ENCODE measurements at places on chromosomes 4 and X.
A peak's percentile ranks its signal among the peaks of the same experiment; 100 is the strongest.

- DNase-seq: no peak
These were observed 236.9 kb downstream of the DCLK2 start for GRCh38 chr4:150315175-150315574.

DNA sequence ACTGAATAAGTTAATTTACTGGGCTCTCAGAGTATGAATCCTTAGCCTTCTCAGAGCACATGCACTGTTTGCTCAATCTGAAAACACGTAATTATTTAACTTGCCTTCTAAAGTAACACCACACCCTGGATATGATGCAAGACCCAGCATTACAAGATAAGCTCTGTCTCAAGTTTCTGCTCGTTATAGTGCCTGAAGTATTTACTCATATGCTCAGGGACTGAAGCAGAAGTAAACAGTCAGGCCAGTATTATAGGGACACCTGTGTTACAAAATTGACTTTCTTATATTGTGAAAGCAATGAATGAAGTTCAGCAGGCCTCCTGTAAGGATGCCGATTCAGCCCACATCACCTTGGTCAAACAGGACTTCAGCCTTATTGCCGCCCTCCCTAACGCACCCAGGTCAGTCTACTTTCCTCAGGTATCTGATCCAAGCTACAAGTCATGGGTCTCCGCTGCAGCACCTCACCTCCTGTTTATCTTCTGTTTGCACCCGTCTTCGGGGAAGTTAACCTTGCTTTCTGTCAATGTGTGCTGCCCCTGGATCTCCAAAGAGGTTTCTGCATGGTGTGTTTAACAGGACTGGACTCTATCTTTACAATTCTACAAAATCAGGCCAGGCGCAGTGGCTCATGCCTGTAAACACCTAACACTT is 42.8 kb upstream of the KLF3 start:
- DNase-seq: peak; percentile 64

- DNase-seq: no peak
These were observed 781.5 kb upstream of the EPHA5 start for GRCh38 chr4:66451741-66452140.

DNA sequence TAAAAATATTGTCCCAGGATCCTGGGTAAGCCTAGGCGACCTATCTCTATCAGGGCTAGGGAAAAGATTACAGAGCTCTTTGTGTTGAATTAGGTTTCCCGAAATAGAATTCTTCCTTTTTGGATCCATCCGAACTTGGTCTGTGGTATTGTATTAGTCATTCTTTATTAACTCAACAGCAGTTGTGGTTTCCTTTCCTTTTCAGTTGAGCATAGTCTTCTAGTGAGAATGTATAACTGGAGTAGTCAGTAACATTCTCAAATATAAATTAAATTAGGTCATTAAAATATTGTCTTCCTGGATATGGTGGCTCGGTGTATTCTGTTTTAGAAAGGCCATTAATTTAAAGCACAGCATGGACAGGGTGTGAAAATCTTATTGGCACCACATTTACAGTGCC is 520.4 kb downstream of the NLGN4X start:
- DNase-seq: no peak

DNA sequence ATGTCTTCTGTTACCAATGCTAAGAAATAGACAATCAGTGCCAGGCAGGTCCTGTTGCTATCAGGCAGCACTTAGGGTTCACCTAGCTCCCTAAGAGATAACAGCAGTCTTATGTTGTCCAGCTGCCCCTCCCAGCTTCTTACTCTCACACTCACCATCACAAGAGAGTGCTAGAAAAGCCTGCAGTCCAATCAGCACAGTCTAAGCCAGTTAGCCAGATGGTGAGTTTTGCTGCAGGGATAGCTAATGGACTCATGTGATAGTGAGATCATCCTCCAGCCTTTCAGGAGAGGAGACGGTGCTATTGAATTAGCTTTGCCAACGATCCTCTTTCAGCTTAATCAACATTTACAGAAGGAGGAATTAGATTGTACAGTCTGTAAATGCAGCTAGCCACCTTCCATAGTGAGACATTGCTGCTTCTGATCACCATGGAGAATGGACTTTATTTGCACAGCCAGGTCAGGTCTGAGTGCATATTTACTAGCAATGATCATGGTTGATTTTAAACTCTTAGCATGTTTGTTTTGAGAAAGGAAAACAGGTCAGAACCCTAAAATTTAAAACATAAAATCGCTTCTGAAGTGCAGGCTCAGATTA is 438.3 kb downstream of the CENPC start:
- no peak for DNase-seq

DNA sequence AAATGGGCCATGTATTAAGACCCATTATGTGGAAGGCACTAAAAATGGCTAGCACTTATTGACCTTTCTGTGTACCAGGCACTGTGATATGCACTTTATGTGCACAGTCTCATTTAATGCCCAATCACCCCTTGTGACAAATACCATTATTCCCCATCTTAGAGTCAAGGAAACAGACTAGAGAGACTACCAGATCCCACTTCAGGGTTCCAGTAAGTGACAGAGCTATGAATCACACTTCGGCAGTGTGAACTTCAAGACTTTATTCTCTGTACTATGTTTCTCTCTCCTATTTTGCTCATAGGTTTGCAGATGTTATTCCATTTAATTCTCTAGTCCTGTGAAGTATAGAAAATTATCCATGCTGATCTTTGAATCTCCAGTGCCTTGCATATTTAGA is 107.0 kb downstream of the NFKB1 start:
- peak; percentile 13 for DNase-seq

- DNase-seq: no peak
These were observed 161.1 kb downstream of the PCDH19 start for GRCh38 chrX:100248885-100249493.

- no peak for DNase-seq
These were observed 13.9 kb upstream of the CT47A1 start for GRCh38 chrX:120999413-120999812.

DNA sequence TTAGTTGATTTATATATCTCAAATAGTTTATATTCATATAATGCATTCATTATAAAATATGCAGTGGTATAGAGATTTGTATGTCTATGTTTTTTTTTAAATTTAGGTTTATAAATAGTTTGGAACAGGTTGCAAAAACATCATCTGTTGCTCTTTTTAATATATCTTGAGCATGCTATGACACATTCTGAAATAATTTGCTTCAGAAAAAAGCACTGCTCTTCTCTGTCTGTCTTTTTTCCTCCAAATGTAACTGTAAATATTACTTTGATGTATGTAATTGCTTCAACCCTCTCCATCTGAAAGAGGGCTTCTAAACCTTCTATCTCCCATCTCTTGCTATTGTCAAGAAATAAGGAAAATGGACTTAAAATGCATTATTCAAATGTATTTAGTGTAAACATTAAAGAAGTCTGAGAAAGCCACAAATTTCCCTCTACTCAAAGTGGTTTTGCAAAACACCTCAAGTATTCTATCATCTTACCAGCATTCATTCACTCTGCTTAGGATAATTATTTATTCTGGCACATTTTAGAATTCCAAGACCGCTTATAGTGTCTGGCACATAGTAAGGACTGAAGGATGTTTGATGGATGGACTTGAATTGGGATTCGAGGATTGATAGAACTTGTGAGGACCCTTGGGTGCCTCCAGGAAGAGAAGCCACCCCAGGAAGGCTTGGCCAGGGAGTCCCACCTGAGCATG is 87.8 kb downstream of the CLNK start:
- DNase-seq: no peak

DNA sequence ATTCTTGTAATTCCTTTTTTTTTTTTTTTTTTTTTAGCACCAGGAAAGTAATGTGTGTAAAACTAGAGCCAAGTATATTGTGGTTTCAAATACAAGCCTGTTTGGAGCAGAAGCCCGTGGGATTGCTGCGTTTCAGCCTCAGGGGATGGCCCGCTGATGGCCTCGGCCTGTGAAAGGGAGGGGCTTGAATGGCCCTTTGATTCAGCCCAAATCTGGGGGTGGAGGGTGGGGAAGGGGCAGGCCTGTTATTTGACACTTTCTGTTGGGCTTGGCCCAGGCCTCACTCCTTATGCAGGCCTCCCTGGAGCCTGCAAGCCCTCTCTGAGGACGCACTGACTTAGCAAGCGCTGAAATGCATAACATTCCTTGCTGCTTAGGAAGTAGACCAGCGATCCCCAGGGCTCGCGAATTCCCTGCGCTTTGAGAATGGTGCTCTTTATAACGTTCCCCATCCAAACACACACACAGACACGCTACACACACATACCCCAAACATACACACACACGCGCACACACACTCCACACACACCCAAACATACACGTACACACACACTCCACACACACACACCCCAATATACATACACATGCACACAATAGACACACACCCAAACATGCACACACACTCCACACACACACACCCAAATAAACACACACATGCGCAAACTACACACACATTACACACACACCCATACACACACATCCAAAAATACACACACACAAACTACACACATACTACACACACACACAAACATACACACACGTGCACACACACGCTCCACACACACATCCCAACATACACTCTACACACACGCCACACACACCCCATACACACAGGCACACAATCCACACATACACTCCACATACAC is 29.6 kb downstream of the TLR10 start:
- DNase-seq: peak; percentile 17

GRCh38 chr4:52235552-52236201 is 184.6 kb downstream of the SPATA18 start:
- DNase-seq: no peak

DNA sequence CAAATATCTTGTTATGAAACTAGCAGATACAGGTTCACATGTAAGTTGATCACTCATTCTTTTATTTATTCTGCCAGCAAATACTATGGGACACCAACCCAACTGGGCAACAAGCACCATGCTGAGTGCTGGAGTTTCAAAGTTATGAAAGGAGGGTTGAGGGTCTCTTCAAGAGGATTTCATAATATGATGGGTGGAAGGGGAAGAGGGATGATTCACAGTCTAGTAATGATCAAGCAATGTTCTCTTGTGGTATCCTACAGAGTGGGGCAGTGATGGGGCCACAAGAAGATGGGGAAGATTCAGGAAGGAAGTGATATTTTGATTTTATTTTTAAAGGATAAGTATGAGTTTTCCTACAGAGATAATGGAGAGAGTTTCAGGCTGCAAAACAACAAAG is 46.2 kb upstream of the TXK start:
- peak; percentile 19 for DNase-seq

GRCh38 chrX:7330556-7330955 is 182.6 kb upstream of the PUDP start:
- no peak for DNase-seq

DNA sequence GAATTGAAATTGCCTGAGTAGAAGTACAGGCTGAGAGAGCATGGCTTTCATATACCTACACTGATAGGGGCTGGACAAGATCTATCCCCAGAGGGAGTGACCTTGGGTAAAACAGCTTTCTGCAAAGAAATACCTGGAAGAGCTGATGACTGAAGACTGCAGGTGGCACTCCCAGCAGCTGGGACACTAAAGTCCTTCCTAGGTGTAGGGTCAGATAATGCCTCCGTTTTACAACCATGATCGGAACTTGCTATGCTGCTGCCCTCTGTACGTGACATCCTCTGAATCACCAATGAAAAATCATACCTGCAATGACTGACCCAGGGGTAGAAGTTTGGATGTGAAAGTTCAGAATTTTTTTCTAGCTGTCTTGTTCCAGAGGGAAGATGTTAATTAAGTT is 107.2 kb upstream of the WDR1 start:
- DNase-seq: no peak

DNA sequence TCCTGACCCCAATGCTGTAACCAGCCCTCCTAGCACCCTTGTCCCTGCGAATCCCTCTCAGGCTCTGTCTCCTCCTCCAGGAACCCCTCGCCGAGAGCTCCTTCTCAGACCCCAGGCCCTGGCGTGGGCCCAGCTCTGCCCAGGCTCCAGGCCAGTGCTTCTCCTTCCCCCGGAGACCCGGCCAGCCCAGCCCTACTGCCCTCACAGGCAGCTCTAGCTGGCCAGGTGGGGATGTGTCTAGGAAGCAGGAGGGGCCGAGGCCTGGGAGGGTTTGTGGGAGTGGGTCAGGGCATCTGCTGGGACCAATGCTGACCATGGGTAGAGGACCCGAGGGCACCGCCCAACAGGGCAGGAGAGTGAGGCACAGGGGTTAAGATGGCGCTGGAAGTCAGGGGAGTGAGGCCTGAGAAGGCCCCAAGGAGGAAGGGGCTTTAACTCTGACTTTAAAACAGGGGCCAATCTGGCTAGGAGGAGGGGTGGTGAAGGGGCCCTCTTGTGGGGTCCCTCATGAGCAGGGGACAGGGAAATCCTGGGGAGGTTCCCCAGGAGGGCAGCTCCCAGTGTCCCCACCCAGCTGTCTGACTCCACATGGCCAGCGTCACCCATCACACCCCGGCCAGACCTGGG is 64.7 kb upstream of the NKX1-1 start:
- no peak for DNase-seq

DNA sequence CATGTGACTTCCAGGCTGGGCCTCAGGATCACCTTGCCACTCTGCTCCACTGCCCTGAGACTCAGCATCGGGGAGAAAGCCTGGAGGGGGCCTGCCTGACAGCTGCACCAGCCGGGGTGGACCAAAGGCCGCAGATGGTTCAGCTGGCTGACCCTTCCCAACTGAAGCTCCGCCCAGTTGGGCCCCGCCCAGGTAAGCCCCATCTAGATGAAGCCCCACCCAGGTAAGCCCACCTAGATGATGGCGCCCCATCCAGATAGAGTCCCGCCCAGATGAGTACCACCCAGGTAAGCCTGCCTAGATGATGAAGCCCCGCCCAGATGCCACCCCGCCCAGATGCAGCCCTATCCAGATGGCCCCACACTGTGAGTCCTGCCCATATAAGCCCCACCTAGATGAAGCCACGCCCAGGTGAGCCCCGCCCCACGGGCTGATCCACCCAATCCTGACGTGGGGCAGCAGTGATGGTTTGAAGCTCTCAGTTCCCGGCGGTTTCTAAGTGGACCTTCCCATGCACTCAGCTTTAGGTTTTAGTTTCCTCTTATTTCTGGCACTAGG is 10.0 kb downstream of the ZFYVE28 start:
- DNase-seq: no peak

GRCh38 chr4:76016393-76016792 is 6.9 kb downstream of the CXCL10 start:
- DNase-seq: no peak

GRCh38 chr4:15238720-15239119 is 189.1 kb upstream of the C1QTNF7 start:
- DNase-seq: peak; percentile 58

- DNase-seq: no peak
These were observed 32.3 kb downstream of the DOK7 start for GRCh38 chr4:3495204-3495975.

DNA sequence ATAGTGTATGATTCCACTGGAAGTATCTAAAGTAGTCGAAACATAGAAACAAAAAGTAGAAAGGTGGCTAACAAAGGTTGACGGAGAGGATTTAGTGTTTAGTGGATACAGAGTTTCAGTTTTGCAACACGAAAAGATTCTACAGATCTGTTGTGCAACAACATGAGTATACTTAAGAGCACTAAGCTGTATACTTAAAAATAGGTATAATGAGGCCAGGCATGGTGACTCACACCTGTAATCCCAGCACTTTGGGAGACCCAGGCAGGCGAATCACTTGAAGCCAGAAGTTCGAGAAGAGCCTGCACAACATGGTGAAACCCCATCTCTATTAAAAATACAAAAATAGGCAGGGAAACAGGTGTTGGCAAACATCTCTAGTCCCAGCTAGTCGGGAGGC is 7.9 kb upstream of the ATRX start:
- no peak for DNase-seq

Measured in HCEC 1CT (cell line).